Stimulated activated CD4-positive, alpha-beta T cell treated with anti-CD3 and anti-CD28 coated beads, Interleukin-4, amount 100 ng/mL, for 1 hour (primary cell): ENCODE measurements at places on chromosomes 2 and 18.

DNA sequence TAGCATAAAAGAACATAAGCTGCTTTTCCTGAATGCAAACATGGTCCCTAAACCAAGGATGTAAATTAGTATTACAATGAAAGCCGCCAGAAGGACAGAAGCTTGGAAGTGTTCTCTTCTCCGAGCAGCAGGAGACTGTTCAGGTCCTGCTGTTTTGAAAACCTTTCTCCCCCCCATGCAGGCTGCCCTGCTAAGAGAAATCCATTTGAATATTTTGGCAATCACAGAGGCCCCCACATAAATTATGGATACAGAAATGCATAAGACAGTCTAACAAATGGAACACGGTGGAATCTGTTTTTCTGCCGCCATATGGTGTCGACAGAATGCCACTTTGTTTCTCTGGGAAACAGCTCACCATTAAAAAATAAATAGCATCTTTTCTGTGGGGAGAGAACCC, 600.4 kb upstream of the KLHL29 start:
- no peak for DNase-seq

GRCh38 chr2:98825858-98826257, 94.9 kb upstream of the MGAT4A start:
- DNase-seq: no peak

DNA sequence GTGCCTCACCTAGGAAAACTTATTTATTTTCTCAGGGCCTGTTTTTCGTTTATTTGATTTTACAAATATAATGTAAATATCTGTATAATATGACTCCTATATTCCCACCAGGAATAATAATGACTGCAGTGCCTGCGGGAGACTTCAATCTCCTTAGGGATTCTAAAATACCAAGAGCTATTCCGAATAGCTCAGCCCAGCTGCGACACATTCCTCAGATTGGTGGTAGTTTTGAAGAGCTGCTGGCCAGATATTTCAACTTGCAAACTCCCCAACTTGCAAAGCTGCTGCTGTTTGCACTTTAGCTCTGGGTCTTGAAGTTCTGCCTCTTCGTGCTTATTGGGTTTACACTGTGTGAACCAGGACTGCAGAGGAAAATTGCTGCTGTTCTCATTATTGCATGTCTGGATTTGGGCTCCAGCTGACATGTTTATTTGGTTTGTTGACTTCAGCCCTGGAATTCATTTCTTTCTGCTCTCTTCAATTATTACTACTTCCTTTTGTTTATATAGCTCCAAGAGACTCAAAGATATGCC, 480.2 kb upstream of the CHST9 start:
- DNase-seq: no peak

DNA sequence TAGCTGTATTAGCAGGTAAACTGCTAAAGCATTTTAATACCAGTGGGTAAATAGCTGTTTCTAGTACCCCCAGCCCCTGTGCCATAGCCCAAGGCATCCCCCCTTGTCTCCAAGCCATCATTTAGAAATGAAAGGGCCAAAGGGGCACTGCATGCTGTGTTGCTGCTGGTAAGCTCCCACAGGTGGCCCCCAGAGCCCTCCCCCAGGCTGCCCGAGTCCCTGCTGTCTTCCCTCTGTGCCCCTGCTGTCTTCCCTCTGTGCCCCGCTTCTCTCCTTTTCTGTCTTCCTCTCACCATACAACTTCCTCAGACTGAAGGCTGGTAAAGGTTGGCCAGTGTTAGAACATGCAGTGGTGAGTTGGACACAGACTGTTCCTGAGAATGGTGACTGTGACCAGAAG, 42.1 kb downstream of the ZAP70 start:
- no peak for DNase-seq

DNA sequence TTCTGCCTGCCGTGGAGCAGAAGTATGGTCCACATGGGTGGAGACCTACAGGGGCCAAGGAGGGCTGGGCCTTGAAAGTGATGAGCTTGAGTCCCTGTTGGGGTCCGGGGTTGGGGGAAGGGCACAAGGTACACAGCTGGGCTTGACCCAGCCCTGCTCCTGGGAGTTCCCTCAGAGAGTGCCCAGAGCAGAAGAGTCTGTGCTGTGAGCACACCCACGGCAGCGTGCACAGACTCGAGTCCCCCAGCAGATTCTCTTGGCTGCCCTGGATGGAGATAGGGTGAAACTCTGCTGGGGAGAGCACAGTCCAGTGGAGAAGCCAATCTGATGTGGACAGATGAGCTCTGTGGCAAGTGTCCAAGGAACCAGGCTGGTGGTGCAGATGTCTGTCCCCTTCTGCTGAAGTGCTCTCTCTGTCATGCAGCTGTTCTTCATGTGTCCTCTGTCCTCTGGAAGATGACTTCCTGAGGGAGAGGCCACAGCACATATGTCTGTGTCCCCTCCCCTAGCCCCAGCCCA, 27.5 kb downstream of the INPP4A start:
- no peak for DNase-seq

DNA sequence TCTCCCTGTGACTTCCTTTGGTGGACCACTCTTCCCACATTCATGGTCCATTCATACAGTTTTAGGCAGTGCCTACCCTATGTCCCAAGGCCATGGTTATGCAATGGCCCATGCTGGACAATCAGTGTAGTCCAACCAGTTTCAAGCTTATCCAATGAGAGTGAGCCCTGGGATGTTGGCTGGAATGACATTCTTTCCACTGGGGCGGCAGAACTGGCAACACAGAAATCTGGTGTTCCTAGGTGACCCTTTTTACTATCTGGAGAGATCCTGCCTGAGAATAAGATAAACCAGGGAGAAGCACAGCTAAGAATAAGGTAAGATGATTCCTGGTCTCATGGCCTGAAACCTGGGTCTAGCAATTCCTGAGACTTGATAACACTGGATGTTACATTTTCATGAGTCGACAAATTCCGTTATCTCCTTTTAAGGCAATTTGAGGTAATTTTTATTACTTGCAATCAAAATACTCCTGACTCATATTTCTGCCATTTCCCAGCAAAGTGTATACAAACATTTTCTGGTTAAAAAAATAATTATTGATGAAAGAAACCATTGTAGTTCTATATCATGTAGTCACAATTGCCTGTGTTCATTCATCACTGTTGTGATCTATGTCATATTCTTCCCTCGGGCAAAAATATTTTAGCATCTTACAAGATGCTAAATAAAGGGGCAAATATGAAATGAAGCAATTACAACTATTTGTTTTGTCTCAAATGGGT, 271.5 kb upstream of the LYPD1 start:
- DNase-seq: no peak

DNA sequence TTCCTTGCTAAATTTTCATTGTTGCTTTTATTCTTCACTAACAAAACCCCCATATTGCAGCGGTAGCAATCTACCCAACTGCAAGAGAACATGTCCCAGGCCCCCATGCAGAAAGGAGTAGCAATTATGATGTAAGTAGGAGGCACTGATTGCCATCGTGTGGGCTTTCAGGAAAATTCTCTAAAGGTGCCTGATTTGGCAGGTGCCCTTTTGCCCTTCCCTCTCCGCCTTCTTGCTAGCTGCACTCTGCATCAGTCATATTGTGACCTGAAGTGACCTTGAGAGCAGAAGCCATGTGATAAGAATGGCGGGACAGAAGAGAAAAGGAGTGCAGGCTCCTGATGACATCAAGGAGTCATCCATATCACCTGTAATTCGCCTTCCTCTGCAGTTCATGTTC, 112.1 kb downstream of the NCKAP5 start:
- no peak for DNase-seq
